NCI-H1105 treated with DMSO at 0.1 percent for 48 hours (cell line): ENCODE measurements at places on chromosomes 13 and 19.

DNA sequence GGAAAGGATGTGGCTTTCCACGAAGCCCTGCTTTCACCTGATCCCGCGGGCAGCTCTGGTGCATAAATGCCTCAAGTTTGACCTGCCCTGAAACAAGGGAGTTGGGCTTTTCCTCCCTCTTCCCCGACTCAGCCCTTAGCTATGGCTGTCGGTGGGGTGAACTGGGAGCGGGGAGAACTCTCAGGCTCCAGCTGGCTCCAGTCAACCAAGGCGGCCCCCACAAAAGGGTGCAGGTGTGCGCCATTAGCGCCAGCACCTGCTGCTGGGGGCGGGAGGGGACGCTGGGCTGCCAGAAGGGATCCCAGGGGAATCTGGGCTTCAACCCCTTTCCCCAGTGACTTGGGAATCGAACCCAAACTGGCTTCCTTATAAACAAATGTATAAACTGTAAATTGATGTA, 7.1 kb upstream of the DHRS12 start:
- peak; percentile 73 for DNase-seq

DNA sequence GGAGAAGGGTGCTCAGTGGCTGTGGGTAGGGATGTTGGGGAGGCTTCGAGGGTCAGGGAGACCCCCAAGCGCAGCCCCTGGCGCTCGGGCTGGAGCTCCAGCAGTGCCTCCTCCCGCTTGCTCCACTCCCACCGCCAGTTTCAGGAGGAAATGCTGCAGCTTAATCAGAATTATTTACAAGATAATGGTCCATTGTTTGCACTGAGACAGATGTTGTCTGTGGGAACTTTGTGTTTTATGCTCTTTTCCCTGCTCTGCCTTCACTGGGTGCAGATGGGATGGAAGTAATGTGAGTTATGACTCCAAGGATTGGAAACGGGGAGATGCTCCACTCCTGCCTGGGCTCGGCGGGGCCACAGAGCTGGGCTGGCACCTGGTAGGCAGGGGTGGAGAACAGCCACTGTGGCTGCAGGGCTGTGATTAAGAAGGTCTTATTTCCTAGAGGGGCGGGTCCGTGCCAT, 192.4 kb downstream of the ZNF536 start:
- DNase-seq, result no peak

- no peak for DNase-seq
Observed at GRCh38 chr13:24274452-24275021, 34.8 kb upstream of the C1QTNF9 start.

- no peak for DNase-seq
Observed at GRCh38 chr19:7257148-7258040, 36.8 kb downstream of the INSR start.

GRCh38 chr19:10936661-10937084, 8.1 kb downstream of the TIMM29 start:
- DNase-seq, result peak; percentile 90

DNA sequence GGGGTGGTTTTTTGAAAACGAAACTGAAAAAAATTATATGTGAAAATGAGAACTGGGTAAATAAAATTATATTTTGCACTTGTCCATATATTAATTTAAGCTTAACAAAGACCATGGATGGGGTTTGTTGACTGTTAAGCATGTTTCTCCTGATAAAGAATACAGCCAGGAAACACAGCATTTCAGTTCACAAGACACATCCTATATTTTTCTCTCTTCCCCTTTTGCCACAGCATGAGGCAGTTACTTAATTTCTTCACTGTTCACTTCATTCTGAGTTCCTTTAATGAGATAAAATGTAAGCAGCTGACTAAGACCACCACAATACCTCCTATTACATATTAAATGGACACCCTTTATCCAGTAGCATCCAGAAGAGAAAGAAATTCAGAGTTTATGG, 64.0 kb downstream of the RXFP2 start:
- DNase-seq, result no peak

GRCh38 chr19:6718741-6719539, 1.5 kb downstream of the C3 start:
- DNase-seq, result no peak
